Progenitor cell of endocrine pancreas (in vitro differentiated cells): ENCODE measurements at places on chromosomes 6 and 20.

- no peak for DNase-seq
Measured at GRCh38 chr6:52650941-52651340, 20.0 kb upstream of the TMEM14A start.

DNA sequence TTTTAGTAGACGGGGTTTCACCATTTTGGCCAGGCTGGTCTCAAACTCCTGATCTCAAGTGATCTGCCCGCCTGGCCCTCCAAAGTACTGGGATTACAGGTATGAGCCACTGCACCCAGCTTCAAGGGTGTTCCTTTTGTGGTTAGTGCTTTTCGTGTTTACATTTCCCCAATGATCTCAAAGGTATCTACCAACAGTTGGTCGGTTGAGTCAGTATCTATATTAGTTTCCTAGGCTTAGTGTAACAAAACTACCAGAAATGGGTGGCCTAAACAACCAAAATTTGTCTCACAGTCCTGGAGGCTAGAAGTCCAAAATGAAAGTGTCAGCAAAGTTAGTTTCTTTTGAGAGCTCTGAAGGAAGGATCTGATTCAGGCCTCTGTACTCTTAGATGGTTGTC is 30.1 kb downstream of the CASP8AP2 start:
- no peak for DNase-seq

GRCh38 chr6:94727710-94728109 is 849.6 kb upstream of the MANEA start:
- no peak for DNase-seq

GRCh38 chr6:18406955-18407749 is 20.0 kb downstream of the RNF144B start:
- no peak for DNase-seq

DNA sequence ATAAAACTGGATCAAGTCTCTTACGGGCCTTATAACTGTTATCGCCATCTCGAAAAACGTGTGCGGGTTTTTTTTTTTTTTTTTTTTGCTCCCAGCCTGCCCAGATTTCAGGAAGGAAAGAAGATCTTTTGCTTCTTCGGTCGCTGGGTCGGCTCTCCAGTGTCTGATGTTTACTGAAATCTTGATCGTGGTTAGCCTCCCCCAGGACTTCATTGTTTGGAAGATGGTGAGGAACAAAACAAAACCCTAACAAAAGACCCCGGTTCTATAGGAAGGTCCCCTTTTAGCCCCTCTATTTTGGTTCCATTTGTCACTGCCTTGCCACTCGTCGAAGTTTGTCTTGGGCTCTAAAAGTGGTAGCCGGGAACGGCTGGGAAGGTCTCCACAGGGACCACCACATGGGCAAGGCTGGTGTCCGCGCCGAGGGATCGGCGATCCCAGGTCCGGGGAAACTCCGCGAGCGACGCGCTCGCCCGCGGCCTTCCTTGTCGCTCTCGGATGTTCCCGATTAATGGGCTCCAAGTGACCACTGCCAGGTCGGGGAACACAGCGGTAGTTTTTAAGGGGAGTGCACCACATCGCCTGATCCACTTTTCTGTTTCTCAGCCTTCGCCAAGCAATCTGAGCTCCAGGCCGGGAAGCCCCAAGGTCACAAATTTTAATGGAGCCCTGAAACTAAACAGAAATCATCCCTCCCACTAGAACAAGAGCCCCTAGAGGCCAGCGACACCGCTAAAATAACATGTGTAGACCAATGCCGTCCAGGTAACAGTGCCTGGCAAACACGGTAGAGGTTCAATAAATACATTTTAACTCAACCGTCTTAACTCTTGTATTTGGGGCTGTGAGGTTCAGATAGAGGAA is 27.0 kb downstream of the TRIM27 start:
- DNase-seq, result peak; percentile 45

DNA sequence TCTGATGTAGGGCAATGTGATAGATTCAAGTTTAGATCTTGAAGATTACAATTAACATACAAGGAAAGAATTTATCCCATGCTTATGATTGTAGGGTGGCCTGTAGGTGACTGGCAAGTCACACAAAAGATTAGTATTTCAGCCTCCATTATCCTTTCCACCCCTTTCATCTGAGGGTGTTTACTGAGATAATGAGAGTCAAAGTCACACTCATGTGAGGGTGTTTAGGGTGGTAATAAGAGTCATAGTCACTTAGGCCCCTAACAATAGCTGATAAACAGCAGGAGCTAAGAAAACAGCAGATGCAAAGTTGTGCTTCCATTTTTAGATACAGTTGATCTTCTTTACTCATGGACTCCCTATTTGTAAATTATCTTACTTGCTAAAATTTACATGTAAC is 11.4 kb downstream of the FAM184A start:
- DNase-seq, result no peak

GRCh38 chr6:96156425-96156824 is 140.7 kb downstream of the FUT9 start:
- no peak for DNase-seq

DNA sequence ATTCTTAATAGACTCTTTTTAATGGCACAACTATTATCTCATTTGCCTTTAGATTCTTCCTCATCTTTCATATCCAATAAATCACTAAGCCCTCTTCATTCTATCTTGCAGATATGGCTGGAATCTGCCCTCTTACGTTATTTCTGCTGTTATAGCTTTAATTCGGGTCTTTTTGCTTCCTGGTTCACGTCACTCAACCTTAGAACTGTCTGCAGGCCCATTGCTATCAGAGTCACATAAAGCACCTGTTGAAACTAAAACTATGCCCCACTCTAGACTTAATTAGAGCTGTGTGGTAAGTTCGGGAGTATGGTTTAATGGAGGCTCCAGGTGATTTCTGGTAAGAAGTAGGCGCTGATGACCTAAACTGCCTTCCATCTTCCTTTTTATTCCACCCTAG is 988 bp downstream of the QRSL1 start:
- no peak for DNase-seq

DNA sequence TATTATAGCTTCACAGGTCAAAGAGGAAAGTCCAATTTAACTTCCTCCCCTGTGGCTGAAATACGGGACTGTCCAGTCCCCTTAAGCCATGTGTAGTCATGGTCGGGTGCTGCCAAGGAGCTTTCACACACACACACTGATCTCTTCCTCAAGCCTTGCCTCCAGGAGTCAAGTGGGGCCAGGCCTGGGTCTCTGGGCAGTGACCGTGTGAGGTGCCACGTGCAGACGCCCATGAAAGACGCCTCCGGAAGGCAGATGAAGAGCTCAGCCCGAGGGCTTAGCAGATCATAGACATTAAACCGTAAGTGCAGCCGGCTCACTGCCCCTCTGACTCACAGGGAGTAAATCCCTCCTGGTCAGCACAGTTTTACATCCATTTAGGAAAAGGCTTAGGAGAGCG is 4.2 kb downstream of the GABRR2 start:
- DNase-seq, result no peak

GRCh38 chr6:15499125-15499524 is 163.7 kb downstream of the DTNBP1 start:
- DNase-seq, result no peak

DNA sequence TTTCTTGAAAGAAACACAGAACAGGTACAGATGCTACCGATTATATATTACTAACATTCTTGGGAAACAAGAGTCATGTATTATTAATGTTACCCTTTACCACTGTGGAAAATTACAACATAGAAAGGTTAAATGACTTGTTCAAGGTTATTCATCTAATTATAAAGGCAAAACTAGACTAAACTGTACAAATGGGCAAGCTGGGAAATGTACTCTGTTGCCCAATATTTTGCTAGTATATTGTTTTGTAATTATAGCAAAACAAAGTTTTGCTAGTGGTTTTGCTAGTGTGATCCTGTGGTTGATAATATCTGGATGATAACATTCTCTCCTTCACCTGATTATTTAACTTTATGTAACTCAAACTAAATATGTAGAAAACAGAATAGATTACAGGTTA is 96.5 kb downstream of the TINAG start:
- no peak for DNase-seq

DNA sequence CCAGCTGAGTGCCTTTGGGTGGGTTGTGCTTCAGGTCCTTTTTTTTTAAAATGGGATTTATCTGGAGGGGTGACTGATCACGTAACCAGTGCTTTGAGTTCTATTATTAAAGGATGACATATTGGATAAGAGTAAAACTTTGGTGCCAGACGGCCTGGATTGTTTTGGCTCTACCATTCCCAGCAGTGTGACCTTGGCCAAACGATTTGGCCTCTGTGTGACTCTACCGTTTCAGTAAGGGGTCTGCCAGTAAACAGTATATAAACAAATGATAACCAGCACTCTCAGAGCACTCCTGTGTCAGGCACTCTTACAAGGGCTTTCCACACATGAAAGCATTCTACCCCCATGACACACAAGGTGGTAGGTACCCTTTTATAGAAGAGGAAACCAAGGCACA is 8.7 kb downstream of the SCRT2 start:
- no peak for DNase-seq

DNA sequence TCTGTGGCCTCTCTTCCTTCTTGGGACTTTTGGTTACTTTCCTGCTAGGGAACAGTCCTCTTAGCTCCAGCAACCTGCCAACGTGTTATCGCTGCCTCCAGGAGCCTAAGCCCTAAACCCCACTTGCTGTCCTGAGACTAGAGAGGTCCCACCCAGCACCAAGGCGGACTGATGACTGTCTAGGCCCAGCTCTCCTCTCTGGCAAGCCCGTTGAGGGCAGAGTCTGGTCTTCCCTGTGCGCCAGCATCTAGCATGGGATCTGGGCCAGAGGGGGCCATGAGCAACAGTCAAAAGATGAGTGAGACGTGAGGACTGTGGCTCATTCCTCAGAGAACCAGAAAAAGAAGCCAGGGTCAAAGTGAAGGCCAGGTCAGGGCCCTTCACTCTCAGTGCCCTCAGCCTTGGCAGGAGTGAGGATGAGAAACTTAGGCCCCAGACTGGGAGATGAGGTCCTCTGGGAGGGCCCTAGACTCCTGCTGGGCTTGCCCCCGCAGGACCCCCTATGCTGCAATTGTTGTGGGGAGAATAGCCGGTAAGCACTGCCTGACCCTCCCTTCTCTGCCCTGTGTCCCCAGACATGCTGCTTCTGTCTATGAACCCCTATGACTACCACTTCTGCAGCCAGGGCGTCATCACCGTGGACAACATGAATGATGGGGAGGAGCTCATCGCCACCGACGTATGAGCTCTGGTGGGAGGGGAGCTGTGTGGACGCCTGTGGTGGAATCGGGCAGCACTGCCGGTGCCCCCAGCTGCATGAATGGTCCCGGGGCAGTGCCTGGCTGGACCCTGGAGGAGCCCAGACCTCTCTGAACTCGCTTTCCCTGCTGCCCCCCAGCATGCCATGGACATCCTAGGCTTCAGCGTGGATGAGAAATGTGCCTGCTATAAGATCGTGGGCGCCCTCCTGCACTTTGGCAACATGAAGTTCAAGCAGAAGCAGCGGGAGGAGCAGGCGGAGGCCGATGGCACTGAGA is 30.9 kb downstream of the MYH7B start:
- no peak for DNase-seq

DNA sequence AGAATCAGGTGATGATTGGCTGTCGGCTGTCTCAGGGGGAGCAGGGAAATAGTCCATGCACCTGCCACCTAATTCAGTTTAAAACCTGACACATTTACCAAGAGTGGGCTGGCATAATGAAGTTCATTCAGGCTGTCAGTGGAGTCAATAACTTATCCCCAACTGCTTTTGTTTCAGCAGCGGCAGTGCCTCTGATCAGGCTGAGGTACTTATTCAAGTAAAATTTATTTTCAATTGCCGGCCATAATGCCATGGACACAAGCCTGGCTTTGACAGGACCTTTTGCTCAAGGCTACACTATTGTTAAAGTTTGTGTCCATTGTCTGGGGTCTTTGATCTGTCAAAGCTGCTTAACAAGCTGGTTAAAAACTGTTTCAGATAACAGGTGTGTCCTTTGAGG is 20.6 kb downstream of the OLIG3 start:
- no peak for DNase-seq

- no peak for DNase-seq
Measured at GRCh38 chr6:167285077-167285770, 5.9 kb upstream of the UNC93A start.

DNA sequence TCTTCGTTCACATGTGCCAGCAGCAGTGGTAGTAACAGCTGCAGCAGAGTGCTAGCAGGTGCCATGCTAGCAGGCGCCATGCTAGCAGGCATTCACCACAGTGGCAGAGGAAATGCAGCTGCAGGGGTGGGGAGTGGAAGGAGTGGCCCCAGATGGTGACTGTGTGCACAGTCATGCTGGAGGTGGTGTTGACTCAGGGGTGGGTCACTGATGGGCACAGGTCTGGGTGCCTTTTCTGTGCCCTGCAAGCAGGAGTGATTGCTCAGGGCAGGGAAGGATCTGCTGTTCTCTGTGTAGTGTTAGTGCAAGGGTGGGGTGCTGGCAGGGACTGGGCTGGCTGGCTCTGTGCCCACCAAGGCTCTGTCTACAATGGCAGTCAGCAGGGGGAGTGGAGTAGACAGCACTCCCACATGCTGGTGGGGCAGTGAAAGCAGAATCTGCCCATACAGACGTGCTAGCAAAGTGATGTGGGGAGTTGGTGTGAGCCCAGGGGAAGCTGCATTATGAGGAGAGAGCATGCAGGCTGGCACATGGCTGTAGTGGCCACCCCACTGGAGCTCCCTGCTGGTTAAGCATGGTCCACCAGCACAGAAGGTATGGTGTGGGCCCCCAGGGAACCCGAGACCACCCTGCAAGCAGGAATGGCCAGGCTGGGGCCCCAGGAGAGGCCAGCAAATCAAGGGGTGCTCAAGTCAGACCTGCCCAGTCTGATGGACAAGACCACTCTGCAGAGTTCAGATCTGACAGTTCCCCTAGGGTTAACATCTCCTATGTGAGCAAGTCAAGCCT is 11.4 kb upstream of the TSPYL4 start:
- DNase-seq, result no peak

DNA sequence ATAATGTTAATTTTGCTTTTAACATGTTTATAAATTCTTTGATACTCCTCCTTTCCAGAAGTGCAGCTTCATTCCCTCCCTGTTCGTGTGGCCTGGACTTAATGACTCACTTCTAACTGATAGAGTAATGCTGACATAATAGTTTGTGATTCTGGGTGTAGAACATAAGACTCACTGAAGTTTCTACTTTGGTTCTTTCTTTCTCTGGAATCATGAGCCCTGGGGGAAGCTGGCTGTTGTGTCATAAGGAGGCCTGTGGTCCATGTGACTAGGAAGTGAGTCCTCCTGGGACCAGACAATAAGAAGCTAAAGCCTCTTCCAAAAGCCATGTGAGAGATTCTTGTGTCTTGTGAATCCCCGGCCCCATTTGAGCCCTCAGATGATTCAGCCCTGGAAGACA is 30.5 kb upstream of the HLA-G start:
- DNase-seq, result no peak

- no peak for DNase-seq
Measured at GRCh38 chr20:3871550-3872265, 17.5 kb upstream of the PANK2 start.

GRCh38 chr6:90338409-90338808 is 41.8 kb upstream of the BACH2 start:
- no peak for DNase-seq
